Stimulated activated CD8-positive, alpha-beta memory T cell treated with anti-CD3 and anti-CD28 coated beads, Interleukin-4, amount 100 ng/mL, for 1 hour (primary cell): ENCODE measurements at places on chromosomes 5 and 9.

DNA sequence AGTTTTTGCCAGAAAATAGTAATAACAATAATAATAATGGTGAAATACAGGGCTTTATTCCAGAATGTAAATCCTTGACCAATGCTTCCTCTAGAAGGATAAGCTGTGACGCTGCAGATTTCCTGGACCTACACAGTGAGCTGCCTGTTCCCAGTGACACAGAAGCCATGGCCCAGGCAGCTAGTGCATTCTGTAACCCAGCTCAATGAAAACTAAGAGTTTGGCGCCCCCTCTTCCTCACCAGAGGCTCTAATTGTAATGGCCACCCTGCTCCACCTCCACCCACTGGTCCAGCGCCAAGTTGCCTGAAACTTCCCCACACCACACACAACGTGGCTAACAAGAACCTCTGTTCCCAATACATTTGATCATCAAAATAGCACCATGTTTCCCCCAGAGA lies 248.1 kb downstream of the CETN3 start:
- no peak for DNase-seq

- DNase-seq, result no peak
These were observed 54.0 kb downstream of the AOPEP start for GRCh38 chr9:94780516-94780950.

- no peak for DNase-seq
These were observed 45.8 kb upstream of the RGMB start for GRCh38 chr5:98727686-98728085.

DNA sequence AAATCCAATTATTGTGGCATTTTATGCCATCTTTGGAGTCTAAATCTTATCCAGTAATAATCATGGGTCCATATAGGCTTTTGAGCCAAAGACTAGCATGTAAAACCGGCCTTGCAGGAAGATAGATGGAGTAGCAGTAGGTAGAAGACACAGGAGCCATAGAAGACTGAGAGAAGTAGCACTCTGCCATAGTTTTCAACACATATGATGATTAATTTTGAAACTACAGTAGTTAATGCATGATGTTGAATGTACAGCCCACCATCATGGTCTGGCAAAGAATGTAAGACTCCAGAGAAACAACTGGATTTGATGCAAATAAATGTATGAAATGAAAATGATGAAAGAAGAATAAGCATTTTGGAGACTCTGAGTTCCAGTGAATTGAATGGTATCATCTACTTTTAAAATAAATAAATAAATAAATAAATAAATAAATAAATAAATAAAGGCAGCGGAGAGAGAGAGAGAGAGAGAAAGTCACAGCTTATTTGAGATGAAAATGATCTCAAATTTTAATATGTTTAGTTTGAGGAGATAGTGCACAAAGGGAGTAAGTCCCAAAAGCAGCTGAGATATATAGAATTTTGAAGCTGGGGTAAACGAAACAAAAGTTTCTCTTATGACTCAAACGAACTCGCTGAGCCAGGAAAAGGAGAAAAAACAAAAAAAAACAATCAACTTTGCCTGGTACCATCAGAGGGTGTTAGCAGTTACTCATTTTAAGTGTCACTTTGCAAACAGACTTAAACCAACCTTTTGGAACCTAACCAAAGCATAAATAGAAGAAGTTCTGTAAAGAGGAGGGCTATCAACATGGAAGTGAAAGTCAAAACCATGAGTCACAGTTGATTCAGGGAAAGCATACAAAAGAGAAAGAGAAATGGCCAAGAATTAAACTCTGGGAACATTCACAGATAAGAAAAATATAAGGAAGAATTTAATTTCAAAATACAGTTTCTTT lies 388.7 kb downstream of the CETN3 start:
- DNase-seq, result no peak

- DNase-seq, result no peak
These were observed 299.2 kb downstream of the CD180 start for GRCh38 chr5:66897356-66897755.

DNA sequence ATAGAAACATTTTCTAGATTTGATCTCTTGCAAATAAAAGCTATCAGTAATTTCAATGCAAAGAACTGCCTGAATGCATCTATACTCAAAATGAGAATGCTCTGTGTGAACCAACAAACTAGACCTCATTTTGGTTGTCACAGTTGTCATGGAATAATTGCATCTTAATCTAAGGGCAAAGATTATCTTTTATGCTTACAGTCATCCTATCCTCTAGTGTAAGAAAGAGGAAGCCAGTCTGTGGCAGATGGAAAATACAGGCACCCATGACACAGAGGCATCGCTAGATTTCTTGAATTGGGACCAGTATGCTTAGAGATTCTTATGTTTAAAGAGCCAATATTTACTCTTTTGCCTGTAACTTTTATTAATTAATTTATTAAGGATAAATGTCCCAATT lies 95.0 kb downstream of the MACIR start:
- DNase-seq, result no peak

- no peak for DNase-seq
These were observed 23.2 kb upstream of the DAB2 start for GRCh38 chr5:39447968-39448367.

DNA sequence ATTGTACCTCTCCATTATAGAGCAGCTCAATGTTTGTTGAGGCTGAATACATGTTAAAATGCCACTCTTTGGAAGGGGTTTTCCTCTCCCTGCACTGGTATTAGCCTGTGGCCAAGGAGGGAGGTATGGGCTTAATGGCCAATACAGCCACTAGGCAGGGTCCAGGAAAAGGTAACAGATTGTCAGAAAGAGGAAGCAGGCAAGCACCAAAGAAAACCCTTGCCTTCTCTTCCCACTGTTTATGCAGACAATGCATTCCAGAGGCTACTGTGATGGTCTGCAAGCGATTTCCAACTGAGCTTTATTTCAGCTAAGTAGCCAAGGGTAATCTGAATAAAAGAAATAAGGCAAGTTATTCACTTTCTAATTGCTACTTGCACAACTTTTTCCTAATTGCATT lies 95.3 kb upstream of the SLC27A6 start:
- DNase-seq, result no peak
